Fibroblast of lung (primary cell): ENCODE measurements at places on chromosomes 3 and 15. TPM values are rescaled to one million over a fixed set of nuclear protein-coding genes. Genes with fewer than 3 reads are reported as not detected.
A peak's percentile ranks its signal among the peaks of the same experiment; 100 is the strongest.

GRCh38 chr15:65233696-65234095 is 22.4 kb upstream of the CILP start:
- no peak for DNase-seq

DNA sequence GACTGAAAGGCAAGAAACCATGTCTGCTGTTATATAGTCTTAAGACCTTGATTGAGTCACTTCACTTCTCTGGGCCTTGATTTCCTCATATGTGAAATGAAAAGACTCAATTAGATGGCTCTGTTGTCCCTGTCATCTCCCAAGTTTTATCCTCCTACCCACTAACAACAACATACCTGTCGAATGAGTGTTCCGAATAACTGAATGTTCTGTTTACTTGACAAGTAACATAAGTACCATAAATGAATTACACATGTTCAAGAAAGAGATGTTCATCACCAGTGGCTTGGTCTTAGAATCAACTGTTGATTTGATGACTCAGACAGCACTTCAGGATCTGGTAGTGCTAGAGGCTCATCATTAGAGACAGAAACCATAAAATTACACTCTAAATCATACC is 311.7 kb downstream of the VPS13C start:
- DNase-seq: peak; percentile 25

DNA sequence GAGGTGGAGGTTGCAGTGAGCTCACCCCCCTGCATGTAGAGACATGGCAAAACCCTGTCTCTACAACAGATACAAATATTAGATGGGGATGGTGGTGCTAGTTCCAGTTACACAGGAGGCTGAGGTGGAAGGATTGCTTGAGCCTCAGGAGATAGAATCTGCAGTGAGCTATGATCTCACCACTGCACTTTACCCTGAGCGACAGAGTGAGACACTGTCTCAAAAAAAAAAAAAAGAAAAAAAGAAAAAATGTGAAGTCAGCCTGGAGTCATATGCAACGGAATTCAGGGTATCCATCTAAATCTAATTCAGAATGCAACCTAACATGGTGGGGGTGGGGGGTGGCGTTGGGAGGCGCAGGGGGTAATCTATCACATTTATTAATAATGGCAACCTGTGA is 37.1 kb upstream of the NR2F2 start:
- DNase-seq: no peak

GRCh38 chr3:3307491-3307890 is 128.0 kb upstream of the CRBN start:
- DNase-seq: no peak

DNA sequence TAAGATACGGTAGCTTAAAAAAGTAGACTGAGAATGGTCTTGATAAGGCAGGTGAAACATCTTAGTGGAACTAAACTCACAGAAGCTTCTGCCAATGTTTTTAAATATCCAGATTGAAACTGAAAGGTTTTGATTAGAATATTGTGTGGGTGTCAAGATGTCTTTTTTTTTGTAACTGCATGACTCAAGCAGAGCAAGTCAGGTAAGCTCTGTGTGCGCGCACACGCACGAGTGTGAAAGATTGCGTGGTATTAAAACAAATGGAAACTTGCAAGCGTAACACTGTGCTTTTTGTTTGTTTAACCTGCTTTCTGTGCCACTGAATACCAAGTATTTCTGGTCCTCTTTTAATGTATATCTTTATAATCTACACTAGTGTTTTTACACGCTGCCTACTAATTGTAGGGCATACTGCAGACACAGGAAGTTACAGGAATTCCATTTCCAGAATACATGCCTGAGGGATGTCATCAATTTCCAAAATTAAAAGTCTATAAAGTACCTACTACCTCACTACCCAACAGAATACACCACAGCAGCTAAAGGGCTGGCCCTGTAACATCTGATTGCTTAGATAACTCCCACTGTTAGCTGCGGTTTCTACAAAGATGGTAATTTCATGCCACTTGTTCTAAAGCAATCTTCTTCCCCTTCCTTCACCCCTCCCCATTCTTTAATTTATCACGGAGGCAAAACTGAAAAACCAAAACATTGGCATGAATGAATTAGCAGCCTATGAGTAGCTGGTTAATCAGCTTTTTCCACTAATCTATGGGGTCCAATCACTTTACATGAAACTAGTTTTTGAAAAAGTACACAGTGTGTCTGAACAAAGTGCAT is 472.8 kb downstream of the SHQ1 start:
- DNase-seq: no peak

DNA sequence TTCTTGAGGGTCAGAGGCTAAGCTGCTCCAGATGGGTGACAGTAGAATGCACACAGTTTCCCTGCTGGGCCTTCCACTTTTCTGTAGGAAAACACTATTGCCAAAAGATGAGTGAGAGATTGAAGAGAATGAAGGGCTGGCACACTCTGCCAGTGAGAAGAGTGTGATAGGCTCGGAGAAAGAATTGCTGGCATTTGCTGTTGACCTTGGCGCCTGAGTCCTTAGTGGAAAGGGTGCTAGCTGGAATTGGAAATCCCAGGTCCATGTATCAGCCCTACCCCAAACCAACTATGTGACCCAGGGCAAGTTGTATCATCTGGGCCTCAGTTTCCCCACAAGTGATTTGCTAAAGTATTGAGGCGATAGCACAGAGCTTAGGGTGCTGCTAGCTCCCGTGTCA is 60.1 kb upstream of the DCLK3 start:
- DNase-seq: no peak

- DNase-seq: no peak
These were observed 31.6 kb upstream of the SEMA3F start for GRCh38 chr3:50123394-50124051.

GRCh38 chr3:184710870-184711492 is 883 bp downstream of the MAGEF1 start:
- DNase-seq: peak; percentile 17

DNA sequence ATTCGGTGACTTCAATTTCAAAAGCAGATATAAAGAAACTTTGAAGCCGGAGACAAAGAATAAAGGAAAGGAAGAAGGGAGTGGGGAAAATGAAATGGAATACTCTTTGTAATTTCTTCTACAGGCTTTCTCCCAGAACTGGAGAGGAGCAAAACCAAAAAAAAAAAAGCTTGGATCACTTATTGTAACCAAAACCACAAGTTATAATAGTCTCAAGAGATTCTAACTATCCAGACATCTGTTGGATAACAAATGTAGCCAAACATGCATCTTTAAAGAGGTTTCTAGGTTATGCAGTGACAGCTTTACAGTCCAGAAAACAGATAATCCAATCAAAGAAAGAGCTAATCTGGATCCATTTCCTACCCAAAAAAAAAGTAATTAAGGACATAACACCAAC is 36.2 kb downstream of the VGLL3 start:
- DNase-seq: peak; percentile 65

- DNase-seq: peak; percentile 100
These were observed 96.3 kb upstream of the DLG1 start for GRCh38 chr3:197394464-197395321.

- peak; percentile 7 for DNase-seq
These were observed 471.9 kb upstream of the FRG2C start for GRCh38 chr3:75192146-75192616.

- no peak for DNase-seq
These were observed 72.5 kb downstream of the MAGEF1 start for GRCh38 chr3:184639351-184639750.

DNA sequence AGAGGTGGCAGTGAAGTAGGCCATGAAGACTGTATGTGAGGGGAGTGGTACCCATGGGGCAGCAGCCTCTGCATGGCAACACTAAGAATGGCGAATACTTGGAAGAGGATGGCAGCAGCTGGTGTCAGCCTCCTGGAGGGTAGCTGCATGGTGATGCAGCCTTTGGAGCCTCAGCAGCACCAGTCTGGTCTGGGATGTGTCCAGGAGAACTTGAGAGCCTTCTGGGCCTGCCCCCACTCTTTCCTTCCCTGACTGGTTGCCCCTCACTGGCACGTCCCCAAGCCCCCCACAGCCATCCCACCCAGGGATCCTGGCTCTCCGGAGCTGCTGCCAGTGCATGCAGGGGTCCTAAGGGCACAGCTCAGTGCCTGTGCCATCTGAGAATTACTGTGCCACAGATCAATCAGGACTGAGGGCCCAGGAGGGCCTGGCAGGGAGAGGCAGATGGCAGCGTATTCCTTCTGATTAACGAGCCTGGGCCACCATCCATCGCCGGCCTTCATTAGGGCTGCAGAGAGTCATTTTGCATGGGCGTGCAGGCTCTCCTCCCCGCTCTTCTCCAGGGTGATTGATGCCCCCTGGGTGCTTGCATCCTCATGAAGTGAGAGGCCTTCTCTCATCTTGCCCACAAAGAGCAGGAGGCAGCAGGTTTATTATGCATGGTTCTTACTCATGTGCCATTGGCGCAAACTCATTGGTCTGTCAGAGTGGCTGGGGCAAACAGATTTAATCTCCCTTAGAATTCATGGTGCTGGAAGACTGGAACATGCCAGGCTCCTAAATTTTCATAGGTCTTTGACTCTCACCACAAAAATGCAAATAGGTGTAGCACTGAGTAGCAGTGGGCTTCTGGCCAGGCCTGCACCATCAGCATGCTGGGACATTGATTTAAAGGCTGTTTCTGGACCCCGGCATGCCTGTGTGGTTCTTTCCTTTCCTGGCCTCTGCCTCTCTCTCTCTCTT is 116.8 kb downstream of the EPHB1 start:
- DNase-seq: no peak

- DNase-seq: peak; percentile 24
These were observed 422.2 kb downstream of the TBC1D5 start for GRCh38 chr3:17320266-17320665.

DNA sequence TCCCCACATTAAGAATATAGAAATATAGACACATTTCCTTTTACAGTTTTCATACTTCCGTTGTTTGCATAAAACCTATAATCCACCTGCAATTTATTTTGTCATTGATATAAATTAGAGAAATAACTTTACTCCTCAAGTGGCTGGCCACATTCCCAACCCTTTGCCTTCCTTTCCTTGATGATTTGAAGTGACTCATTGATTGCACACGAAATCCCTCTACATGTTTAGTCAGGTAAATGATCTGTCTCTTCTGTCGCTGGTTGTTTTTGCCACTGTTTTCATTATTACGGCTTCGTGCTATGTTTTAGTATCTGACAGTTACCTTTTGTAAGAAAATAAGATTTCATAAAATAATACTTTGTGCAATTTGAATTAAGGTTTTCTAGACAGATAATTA is 272.2 kb upstream of the NR2E3 start:
- DNase-seq: peak; percentile 40

DNA sequence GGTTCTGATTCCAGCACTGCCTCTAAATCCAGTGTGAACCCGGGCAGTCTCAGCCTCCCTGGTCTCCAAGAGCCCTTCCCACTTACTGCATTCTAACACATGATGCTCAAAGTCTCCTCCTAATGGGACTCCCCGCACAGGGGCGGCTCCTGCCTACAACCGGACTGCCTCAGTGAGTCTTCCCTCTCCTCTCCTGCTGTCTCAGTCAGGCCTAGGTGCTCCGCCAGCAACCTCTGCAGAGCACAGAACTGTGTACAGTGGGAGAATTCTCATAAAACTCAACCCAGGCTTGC is 28.9 kb downstream of the TBC1D2B start:
- DNase-seq: no peak

- DNase-seq: no peak
These were observed 319.9 kb upstream of the GRM7 start for GRCh38 chr3:6540981-6541380.

DNA sequence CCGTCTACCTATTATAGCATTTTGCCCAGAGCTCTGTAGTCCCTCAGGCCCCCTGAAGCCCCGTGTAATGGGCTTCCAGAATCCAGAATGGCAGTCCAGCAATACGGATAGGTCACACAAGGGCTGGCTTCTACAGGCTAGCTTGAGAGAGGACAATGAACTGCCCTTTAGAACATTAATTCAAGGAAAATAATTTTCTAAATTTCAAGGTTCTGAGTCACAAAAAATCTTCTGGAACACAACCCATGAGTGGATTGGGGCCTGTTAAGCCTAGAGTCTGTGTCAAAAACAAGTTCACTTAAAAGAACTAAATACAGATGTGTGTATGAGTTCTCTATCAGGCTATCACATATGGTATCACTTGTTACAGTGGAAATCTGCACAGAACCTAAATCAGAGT is 28.8 kb downstream of the DCP1A start:
- peak; percentile 55 for DNase-seq

DNA sequence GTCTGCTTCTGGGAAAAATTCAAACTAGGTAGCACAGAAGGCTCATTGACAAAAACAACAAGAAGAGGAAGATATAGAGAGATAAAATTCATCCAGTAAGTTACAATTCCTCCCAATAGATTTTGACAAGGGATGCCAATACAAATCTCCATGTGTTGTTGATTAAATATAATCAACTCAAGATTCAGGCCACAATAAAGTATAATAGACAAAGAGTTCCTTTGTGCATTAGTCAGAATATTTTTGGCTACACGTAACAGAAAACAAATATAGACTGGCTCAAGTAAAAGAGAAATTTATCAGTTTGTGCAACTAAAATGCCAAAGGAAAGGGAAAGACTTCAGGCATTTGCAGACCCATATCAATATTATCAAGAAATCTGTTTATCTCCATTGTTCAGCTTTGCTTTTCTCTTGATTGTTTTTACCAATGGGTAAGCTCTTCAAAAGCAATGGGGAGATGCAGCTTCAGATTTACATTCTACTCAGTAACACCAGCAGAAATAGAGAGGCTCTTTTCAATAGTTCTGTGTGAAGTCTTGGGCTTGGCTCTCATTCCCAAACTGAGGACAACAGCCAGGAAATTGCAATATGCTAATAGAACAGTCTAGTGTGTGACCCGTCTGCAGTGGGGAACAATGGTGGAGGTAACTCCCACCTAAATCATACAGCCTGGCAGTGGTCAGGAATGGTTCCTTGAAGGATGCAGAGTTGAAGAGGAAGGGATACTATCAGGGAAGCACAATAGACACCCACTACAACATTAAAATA is 77.6 kb upstream of the PROK2 start:
- DNase-seq: no peak

DNA sequence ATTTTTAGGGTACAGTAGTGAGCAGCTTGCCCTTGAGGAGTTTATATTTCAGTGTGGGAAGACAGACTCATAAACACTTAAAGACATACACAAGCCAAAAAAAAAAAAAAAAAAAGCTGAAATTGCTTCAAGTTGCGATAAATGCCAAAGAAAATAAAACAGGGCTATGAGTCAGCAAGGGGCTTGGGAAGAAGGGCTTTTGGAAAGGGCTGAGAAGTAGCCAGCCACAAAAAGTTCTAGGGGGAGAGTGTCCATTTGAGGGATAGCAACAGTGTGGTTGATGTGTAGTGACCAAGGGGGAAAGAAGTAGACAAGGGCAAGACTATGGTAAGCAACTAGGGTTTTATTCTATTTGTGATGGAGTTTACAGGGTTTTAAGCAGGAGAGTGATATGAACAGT is 185.5 kb downstream of the ADAMTS9 start:
- peak; percentile 82 for DNase-seq

GRCh38 chr15:41849861-41850260 is 11.2 kb downstream of the PLA2G4B start:
- no peak for DNase-seq

GRCh38 chr15:63869371-63870042 is 35.8 kb upstream of the HERC1 start:
- no peak for DNase-seq

GRCh38 chr15:45662375-45662774 is 27.5 kb downstream of the SQOR start:
- no peak for DNase-seq

The USP8 gene
- 37.8 and 52.2 TPM in 2 replicates for total RNA-seq

The GPR156 gene
- total RNA-seq: under 0.01 and 0.33 TPM in 2 replicates

The IGSF11 gene
- under 0.01 and 0.26 TPM in 2 replicates for total RNA-seq

The CFAP100 gene
- total RNA-seq: not detected in 2 replicates

The CHRNA5 gene
- under 0.01 and 0.17 TPM in 2 replicates for total RNA-seq

The TM4SF18 gene
- total RNA-seq: not detected in 2 replicates

The RHCG gene
- total RNA-seq: under 0.01 TPM in 1 of 2 replicates, not detected in the other

The ACTRT3 gene
- 3.1 and 6.1 TPM in 2 replicates for total RNA-seq

The TTLL13 gene
- under 0.01 TPM in 1 of 2 replicates, not detected in the other for total RNA-seq

The BNIP2 gene
- total RNA-seq: 75.2 and 82.9 TPM in 2 replicates

The ATP2B2 gene
- not detected in 2 replicates for total RNA-seq
